ENCODE measurements at places on chromosomes 3 and 15.

GRCh38 chr15:90393040-90393439 is 5.0 kb downstream of the IQGAP1 start:
- no peak for DNase-seq

DNA sequence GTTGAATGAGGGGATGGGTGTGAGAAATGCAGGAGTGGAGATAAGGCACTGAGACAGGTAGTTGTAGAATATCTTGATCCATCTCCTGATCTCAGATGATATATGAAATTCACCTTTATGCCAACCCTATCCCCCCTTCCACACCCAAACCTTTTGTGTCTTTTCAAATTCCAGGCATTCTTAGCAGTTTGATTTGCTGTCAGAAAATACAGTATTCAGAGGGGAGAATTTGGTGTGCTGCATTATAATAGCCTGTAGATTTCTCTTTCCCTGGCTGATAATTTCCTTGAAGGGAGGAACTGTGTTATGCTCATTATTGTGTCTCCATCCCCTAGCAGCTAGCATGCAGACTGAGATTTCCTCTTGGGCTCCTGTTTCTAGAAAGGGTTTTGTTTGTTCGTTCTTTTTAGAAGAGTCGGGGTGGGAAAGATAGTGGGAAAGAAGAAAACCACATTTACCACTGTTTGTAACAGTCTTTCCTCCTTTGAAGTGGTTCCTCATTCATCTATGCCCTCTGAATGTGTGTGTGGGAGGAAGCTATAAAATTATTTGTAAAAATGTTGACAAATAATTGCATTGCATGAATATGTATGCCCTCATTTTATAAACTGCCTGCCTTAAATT is 373.4 kb downstream of the DIPK2A start:
- no peak for DNase-seq

DNA sequence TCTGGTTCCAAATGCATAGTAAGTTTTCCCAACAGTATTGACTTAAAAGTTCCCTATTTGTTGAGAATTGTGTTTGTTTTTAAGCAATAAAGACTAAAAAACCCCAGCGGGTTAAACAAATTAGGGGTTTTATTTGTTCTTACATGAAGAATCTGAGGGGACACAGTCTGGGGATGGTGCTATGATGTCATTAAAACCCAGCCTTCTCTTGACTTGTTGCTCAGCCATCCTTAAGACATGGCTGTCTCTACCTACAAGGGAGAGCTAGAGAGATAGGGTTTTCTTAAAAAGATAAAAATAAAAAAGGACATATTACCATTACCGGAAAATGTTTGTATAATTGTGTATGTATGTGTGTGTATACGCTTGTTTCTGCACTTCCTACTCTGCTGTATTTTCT is 11.7 kb upstream of the ARL14 start:
- DNase-seq, result no peak

DNA sequence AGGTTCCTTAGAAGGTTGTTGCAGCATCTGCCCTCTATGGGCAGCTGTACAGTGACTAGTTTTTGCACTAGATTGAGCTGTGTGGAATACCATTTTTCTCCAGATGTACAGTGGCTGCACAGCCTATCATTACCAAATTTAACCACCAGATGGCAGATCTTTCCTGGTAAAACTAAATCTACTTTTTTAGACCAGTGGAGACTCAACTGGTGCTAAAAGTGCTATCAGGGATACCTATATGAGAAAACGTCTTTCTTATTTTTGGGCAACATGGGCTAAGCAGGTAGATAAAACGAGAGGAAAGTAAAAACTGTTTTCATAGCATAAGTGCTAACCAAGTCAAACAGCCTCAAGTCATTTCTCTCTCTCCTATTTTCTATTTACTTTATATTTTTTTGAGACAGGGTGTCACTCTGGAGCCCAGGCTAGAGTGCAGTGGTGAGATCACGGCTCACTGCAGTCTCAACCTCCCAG is 21.2 kb downstream of the IGSF10 start:
- DNase-seq, result no peak

DNA sequence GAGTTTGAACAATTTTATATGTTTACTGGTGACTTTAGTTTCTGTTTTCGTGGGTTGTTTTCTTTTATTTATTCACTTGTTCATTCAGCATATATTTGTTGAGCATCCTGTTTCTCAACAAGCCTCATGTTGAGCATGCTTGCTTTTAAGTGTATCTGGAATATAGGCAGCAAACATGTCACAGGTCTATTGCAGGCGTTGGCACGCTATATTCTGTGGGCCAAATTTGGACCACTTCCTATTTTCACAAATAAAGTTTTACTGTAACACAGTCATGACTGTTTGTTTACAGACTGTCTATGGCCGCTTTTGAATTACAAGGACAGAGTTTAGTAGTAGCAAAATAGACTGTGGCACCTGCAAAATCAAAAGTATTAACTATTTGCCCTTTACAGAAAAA is 89.6 kb downstream of the THRB start:
- no peak for DNase-seq

DNA sequence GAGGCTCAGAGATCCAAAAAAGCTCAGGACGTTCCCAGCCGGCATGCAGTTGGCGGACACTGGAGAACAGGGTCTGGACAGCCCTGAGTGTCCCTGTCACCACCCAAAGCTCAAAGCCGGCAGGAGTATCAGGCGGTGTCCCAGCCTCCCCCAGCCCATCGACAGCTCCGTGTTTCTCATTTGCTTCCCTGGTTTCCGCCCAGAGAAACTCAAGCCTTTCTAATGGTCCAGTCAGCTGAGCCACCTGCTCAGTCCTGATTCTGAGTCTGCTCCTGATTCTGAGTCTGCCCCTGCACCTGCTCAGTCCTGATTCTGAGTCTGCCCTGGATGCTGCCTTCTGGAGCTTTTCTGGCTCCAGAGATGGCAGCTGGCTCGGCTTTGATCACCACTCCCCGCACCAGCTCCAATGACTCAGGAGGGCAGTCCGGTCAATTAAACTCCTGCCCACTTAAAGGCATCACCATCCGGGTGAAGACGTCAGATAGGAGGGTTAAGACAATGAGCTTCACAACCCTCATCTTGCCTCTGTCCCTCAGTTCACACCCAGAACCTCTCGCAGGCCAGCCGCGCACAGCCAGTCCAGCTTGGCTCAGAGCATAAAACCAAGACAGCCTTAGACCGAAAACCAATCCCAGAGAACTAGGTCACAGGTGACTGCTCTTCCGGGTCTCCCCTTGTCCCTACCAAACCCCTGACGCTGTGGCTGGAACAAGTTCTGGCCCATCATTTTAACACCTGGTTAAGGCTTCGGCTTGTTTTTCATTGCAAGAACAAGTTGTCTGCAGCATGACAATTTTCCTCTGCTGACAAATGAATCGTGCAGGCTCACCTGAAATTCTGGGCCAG is 6.8 kb downstream of the PCSK6 start:
- no peak for DNase-seq

GRCh38 chr3:171813897-171814460 is 3.7 kb upstream of the PLD1 start:
- DNase-seq, result no peak
